ENCODE measurements at places on chromosomes 16 and 17.

DNA sequence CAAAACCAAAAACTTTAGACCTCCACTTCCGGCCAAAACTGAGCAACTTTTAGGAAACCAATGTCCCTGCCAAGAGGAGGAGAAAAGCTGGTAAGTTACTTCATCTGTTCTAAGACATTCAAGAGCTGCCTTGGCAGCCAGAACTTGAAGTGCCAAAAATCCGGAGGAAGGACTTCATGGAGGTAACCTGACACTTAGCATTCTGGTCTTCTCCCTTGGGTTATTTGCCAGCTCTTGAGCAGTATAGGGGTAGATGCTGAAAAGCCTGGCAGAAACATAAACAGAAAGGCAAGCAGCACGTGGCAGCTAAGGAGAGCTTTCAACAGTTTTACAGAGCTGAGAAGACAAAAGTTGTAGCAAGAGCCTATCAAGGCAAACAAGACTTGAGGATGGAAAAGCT, 53.2 kb downstream of the CDYL2 start:
- H3K27me3 ChIP-seq: no peaks in the 10 kb centered on the region
- H3K36me3 ChIP-seq: no peaks in the 10 kb centered on the region
- no peak for DNase-seq
- H3K27ac ChIP-seq: no peak overlapping the region
- H3K4me1 ChIP-seq: no peaks in the 10 kb centered on the region
- no peak overlapping the region for H3K4me3 ChIP-seq

DNA sequence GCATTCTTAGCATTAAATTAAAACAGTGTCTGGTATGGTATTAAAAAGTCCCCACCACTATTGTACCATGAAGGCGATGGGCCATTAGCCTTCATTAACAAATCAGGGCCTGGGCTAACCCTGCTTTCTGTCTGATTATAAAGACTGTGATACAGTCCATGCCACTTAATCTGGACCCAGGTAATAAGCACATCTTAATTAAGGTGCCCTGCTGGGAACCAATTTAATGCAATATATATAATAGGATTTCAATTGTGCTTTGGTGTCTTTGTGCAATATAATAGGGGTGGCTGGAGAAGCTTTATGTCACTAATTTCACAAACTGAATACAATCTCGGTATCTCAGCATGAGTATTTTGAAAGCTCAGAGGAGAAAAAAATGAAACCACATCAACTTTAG, 64.4 kb upstream of the CDH8 start:
- H3K36me3 ChIP-seq: no peaks in the 10 kb centered on the region
- H3K27me3 ChIP-seq: no peaks in the 10 kb centered on the region
- H3K4me1 ChIP-seq: no peaks in the 10 kb centered on the region
- no peak overlapping the region for H3K4me3 ChIP-seq

- H3K27ac ChIP-seq: peak overlapping the region; percentile 43
- peaks cover 28% of the 10 kb centered on the region for H3K36me3 ChIP-seq
- DNase-seq: no peak
- no peak overlapping the region for H3K4me3 ChIP-seq
- peaks cover 54% of the 10 kb centered on the region for H3K4me1 ChIP-seq
- H3K27me3 ChIP-seq: no peaks in the 10 kb centered on the region
Observed at GRCh38 chr16:57998486-57998885, 2.0 kb downstream of the ZNF319 start.

DNA sequence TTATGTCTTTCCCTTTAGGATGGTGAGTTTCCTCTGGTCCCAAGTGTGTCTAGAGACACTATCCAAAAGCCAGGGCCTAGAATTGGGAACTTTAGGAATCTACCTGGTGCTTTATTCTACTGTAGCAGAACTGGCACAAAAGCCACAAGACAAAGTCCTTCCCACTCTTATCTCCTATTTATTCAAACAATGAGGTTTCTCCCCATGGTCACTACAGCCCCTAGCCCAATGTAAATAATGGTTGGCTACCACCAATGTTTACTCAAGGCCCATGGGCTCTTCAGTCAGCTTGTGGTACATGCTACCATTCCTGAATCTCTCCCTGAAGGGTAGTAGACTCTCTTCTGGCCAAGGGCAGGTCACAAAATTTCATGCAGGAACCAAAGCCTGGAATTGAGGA, 789.4 kb upstream of the KIF2B start:
- H3K36me3 ChIP-seq: no peaks in the 10 kb centered on the region
- no peaks in the 10 kb centered on the region for H3K4me1 ChIP-seq
- H3K27me3 ChIP-seq: no peaks in the 10 kb centered on the region
- no peak overlapping the region for H3K4me3 ChIP-seq
- no peak for DNase-seq
- H3K27ac ChIP-seq: no peak overlapping the region

DNA sequence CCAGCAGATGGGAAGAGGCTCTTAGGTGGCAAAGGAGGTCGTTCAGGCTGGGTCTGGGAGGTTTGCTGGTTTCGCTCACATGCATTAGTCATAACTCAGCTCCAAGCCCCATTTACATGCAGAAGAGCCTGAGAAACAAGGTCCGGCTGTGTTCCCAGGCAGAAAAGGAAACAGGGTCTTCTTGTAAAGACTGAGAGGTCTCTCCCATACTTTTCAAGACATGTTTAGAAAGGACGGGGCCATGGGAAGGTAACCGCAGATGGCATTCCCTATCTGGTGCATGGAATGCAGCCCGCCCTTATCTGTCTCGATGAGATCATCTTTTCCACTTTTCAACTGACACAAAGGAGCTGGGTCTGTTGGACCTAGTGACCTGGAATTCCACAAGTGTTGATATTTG, 389.0 kb upstream of the CDH11 start:
- H3K4me3 ChIP-seq: no peak overlapping the region
- no peaks in the 10 kb centered on the region for H3K4me1 ChIP-seq
- no peaks in the 10 kb centered on the region for H3K36me3 ChIP-seq
- DNase-seq: no peak

GRCh38 chr17:48071654-48072053, 23.5 kb downstream of the NFE2L1 start:
- no peak overlapping the region for H3K4me3 ChIP-seq
- H3K4me1 ChIP-seq: no peaks in the 10 kb centered on the region
- H3K27me3 ChIP-seq: no peaks in the 10 kb centered on the region
- no peak overlapping the region for H3K27ac ChIP-seq

Measured in stimulated activated naive B cell treated with anti-CD40 and anti-IgM and Interleukin-4, amounts not matched to agents 10 μg/mL and 1 μg/mL and 100 μg/mL, for 72 hours (primary cell).